Activated T-helper 1 cell treated with Interleukin-2 at 50 U/mL for 16 hours (primary cell): ENCODE measurements at places on chromosomes 4 and X.

GRCh38 chr4:168844353-168845049 is 165.6 kb downstream of the CBR4 start:
- DNase-seq, result no peak

- no peak for DNase-seq
These were observed 106.1 kb downstream of the RBM47 start for GRCh38 chr4:40523581-40523980.

DNA sequence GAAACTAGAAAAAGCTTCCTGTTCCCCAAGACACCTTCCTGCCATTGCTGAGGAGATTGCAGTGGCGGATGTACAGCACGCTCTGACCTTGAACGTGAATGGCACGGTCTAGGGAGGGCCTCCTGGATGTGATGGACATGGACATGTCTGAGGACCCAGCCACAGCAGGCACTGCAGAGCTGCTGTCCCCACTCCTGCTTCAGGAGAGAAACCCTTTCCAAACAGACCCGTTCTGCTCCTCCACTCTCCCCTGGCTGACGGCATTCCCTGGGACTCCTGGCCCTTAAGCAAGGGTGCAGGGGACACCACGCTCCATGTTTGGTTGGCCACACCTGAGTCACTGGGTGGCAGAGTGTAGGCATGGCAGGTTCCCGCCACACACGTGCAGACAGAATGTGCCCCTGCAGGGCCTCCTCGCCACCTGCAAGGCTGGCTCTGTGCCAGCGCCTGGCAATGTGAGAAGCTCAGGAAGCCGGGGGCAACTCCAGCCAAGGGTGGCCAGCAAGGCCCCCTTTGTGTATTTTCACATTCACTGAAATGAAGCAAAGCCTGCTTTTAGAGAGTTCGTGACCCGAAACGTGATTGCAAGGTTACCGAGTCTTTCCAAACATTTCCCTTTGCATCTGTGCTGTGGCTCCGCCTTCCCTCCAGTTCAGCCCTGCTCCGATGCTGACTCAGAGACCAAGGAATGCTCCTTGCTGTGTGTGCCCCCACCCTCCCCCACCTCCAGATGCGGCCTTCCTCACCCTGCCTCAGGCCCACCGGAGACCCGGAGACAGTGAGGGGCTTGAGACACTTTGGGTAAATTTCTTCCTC is 46.1 kb downstream of the HTRA3 start:
- no peak for DNase-seq

- no peak for DNase-seq
These were observed 131.8 kb downstream of the AFF1 start for GRCh38 chr4:87066403-87067123.

DNA sequence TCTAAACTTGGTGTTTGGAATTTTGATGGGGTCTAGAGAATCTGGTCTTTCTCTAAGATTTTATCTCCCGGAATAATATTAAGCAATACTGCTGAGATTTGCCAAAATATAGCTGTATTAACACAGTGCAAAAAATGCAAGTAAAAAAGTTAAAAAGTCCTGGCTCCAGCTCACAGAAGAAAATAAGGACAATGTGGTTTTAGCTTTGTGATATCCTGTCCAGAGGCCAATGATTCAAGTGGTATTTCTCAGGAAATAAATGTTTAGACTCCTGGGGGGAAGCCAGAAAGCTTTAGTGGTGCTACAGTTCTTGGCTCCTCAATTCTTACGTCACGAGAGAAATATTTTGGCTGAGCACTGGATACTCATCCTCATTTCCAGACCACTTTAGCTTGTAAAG is 40.9 kb upstream of the IL13RA2 start:
- no peak for DNase-seq

DNA sequence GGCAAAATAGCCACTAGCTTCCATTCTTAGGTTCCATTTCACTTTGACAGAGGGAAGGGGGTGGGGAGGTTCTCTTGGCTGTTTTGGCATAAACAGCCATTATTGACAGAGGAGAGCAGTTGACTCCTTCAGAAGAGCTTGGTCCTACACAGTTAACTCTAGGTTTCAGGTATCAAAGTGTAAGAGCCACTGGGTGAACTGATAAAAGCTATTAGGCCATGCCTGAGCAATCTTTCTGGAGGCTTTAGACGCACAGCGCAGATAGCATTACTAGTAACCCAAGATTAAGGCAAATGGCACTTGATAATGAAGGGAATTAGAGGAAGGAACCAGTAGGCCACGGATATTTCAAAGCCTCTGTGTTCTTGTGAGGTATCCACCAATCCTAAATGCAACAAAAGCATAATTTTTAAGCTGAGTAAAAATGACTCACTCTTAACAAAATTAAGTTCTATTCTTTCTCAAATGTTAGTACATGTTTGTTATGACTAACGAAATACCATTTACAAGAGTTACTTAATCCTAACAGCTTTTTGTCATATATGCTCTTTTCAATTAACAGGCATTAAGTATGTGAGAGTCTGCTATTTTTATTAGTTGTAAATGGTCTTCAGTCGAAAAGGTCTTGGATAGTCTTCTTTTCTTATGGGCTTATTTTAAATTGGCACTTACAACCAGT is 53.6 kb downstream of the SLC7A11 start:
- no peak for DNase-seq

- no peak for DNase-seq
These were observed 1.9 kb downstream of the USP38 start for GRCh38 chr4:143186649-143187048.

- DNase-seq, result no peak
These were observed 8.8 kb upstream of the PIGA start for GRCh38 chrX:15344106-15344505.
